ENCODE measurements at places on chromosomes 7 and 10. TPM values are rescaled to one million over a fixed set of nuclear protein-coding genes. Genes with fewer than 3 reads are reported as not detected.

DNA sequence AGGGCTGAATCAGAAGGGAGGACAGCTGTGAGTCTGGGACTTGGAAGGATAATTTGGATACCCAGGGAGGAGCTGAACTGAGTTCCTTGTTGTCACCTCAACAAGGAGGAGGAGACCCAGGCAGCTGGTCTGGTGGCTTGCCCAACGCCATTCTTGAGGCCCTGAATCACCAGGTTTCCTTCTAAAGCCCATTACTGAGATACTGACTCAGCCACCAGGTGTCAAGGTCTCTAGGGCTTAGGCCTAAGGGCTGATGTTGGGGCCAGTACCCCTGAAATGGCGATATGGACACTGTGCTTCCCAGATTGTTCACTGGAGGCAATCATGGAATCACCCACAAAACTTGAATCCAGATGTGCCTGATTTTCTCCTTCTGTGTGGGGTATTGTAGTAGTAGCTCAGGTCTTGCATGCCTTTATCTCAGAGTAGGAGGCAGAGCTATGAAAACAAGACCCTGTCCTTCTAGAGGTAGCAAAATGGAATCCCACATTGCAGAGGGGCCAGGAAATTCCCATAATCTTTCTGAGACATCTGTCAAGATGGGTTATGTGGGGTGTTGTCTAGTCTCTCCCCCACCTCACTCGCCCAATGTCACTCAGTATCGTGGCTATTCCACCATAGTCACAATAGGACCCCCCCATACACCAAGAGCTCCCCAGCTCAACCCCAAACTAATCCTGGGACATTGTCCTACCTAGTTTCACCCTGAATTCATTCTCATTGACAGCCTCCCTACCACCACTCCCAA is 1.8 kb upstream of the ATG9B start:
- no peak for DNase-seq

DNA sequence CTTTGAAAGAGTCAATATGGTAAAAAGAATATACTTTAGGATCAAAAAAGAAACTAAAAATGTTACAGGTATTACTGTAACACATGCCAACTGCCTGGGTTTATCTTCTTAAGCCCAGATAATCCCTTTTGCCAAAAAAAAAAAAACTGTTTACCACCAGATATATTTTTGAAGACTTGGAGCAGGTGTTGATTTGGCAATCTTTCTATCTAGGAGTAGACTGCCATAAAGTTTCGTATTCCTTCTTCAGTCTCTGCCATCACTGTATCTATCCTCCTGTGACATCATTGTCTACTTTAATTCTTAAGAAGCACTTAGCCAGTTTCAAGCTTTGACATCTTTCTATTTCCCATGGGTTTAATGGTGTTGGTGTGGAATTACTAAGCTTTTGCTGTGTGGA is 161.0 kb downstream of the ST7 start:
- DNase-seq, result no peak

- DNase-seq, result no peak
These were observed 82.0 kb downstream of the TES start for GRCh38 chr7:116292381-116292780.

DNA sequence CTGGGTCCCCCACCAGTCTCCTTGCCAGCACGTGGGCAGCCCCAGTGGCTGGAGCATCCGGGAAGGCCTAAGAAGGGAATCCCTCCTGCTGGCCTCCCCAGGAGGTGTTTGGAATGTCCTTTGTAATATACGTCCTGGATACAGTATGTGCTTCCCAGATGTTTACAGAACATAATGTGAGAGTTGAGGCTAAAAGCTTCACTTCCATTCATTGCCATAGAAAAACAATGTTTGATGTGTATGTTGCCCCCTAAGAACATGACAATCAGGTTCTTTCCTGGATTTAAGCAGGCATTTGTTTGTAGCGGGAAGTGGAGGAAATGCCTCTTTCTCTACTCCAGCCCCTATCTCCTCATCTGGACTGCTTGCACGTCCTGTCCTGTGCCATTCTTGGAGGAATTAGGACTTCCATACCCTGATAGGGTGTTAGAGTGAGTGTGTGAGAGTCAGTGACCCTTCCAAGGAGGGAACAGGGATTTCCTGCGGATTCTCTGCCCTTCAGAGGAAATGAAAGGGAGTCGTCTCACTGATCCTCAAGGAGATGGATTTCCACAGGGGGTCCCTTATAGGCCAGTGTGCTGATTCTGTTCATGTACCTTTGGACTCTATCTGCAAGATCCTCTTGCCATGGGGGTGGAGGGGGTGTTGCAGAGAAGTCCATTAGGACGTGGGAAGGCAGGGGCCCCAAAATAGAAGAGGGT is 1.2 kb downstream of the IGFBP1 start:
- no peak for DNase-seq

GRCh38 chr10:48772059-48772458 is 87.4 kb downstream of the WDFY4 start:
- no peak for DNase-seq

Gene ADO
- 21.3 TPM for total RNA-seq

Gene DOCK4
- total RNA-seq, result 48.0 TPM

Gene CDC14C
- total RNA-seq, result not detected

Gene EVX1
- not detected for total RNA-seq

Data from omental fat pad (tissue), 4 donors.